ENCODE measurements at places on chromosomes 3 and 15. TPM values are rescaled to one million over a fixed set of nuclear protein-coding genes. Genes with fewer than 3 reads are reported as not detected.

AMOTL2 gene
- not detected for total RNA-seq

LZTFL1 gene
- total RNA-seq = 4.3 TPM

MST1 gene
- total RNA-seq = 7.6 TPM

SLC27A2 gene
- total RNA-seq = 75.4 TPM

SLITRK3 gene
- not detected for total RNA-seq

MLF1 gene
- 0.50 TPM for total RNA-seq

CELSR3 gene
- total RNA-seq = 15.2 TPM

FAM107A gene
- total RNA-seq = not detected

XPC gene
- 29.7 TPM for total RNA-seq

CD200 gene
- total RNA-seq = 144 TPM

SHC4 gene
- total RNA-seq = 21.2 TPM

CD96 gene
- 60.5 TPM for total RNA-seq

DNA sequence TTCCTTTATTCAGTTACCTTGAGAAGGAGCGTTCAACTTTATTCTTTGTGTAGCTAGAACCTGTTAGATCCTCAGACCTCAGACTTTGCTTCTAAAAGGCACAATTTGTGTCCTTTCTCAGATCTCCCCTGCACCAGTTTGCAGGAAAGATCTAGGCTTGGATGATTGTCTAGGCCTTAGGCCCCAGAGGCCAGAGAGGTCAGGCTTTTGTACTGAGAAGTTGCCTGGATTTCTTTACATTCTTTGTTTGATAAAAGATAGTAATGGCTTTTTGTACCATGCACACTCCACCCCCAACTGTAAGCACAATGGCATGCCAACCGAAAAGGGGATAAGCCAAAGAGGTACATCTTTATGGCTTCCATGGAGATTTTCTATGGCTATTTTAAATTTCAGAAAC is 719.6 kb upstream of the NR2F2 start:
- DNase-seq = no peak

GRCh38 chr3:181698263-181698954 is 13.3 kb upstream of the SOX2 start:
- DNase-seq = no peak

DNA sequence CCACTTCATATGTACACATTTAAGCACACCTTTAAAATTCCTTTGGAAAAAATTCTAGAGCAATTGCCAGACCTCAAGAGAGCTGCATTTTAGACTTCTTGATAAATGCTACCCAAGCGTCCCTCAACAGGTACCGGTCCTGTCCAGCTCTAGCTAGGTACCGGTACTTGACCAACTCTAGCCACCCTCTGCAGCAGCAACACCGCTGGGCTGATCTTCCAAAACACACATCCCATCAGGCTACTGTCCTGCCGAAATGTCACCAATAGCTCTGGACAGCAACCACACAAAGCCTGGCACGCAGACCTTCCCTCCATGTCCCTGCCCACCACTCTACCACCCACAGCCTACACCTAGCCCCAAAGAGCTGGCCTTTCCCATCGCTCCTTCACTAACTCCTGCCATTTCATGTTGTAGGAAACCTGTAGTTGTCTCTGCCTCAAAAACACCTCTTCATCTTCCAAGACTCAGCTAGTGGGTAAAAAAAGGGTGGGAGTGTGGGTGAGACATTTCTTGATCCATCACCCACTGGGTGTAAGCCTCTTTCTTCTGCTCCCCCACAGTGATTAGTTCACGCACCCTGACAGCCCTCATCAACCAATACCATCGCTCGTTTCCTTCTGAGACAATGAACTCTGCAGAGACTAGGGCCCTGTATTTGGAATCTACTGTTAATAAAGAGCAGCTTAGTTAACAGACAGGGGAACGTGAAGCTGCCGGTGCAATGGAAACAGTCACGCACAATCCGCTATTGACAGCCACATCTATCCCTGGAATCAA is 6.8 kb downstream of the CHSY1 start:
- DNase-seq = no peak

GRCh38 chr3:155313300-155313699 is 19.8 kb upstream of the STRIT1 start:
- no peak for DNase-seq

GRCh38 chr3:135891121-135891520 is 74.4 kb upstream of the PPP2R3A start:
- DNase-seq = no peak

- no peak for DNase-seq
Measured at GRCh38 chr3:130700541-130700940, 46.1 kb downstream of the PIK3R4 start.

GRCh38 chr3:194987571-194988494 is 283.1 kb downstream of the XXYLT1 start:
- no peak for DNase-seq

GRCh38 chr15:69997813-69998212 is 99.9 kb downstream of the TLE3 start:
- DNase-seq = no peak

DNA sequence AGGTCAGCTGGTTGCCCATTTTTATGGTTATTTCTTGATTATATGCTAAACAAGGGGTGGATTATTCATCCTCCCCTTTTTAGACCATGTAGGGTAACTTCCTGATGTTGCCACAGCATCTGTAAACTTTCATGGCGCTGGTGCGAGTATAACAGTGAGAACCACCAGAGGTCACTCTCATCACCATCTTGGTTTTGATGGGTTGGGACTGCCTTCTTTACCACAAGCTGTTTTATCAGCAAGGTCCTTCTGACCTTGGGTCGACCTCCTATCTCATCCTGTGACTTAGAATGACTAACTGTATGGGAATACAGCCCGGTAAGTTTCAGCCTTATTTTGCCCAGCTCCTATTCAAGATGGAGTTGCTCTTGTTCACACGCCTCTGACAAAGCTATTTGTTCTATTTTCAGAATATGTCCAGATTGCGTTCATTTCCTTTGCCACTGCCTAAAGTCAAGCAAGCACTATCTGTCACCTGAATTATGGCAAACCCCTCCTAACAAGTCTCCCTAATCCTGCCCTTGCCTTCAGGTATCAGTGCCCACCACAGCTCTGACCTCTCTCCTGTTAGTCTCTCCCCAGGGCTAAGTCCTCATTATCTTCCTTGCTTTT is 308.5 kb downstream of the ROBO2 start:
- no peak for DNase-seq

DNA sequence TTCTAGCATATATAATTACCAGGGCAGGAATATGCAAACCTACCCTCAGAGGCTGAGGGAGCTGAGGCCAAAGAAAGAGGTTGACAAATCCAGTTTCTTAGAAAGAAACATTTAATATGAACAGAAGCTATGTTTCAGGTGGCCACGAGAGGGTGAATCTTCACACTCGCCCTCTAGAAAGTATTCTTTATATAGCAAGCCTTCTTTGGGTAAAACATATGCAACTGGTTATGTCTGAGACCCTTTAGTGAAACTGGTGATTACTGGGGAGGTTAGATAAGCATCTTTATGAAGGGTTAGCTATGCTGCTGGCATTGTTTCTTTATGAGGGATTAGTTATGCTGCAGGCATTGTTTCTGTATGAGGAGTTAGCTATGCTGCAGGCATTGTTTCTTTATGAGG is 50.7 kb upstream of the GOLGA6L2 start:
- no peak for DNase-seq

DNA sequence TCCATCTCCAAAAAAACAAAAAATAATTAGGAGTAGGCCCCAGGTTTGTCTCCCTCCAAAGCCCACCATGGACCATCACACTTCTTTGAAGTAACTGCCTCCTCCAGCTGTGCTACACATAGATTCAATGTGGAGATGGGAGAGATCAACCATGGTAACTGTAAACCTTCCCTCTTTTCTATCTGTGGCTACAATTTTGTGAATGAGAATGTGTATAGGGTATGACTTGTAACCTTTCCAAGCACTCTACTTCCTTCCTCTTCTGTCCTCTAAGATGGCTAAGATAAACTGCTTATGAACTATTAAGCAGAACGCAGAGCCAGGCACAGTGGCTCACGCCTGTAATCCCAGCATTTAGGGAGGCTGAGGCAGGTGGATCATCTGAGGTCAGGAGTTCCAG is 55.5 kb upstream of the ATP11B start:
- DNase-seq = no peak

DNA sequence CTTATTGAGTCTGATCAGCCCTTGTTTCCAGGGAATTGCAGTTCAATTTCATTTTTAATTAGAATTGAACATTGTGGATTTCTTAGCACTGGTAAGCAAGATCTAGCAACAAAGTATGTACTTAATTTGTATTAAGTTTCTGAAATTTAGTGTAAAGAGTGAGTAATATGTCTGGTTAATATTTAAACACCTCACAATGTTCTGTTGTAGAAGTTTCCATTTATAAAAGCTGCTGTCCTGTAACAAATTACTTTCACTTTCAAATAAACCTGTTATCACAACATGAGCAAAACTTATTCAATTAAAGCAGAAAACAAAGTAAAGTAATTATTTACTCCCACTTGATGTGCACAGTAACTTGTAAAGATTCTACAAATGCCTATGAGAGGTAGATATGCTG is 448.5 kb downstream of the NAALADL2 start:
- no peak for DNase-seq

DNA sequence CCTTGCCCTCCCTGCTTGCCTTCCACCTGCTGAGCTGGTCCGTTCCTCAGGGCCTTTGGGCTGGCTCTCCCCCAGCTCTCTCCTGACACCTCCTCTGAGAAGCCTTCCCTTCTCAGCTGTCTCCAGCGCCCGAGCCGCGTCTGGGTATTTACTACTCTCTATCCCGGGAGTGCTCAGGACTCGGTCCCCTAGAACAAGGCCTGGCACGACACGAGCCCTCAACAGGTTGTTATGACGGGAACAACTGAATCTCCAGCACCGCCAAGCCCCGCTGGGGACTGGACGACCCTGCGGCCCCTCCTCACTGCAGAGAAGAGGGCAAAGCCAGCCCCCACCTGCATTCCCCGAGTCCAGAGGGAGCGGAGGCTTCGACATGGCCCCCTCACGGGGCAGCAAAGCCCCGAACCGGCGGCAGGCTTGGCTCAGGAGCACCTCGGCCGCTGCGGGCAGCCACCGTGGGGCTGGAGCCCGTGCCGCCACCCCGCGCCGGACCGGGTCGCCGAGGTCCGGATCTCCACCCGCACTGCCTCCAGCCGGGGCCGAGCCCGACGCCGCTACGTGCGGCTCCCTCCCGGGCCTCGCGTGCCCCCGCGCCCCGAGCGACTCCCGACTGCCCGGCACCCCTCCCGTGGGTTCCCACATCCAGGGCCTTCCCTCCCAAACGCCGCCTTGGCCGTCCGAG is 792 bp downstream of the TPRA1 start:
- DNase-seq = peak; percentile 75

- DNase-seq = no peak
Measured at GRCh38 chr3:113601240-113601639, 68.9 kb downstream of the SIDT1 start.

GRCh38 chr15:29051422-29051821 is 165.6 kb downstream of the APBA2 start:
- DNase-seq = no peak

- DNase-seq = peak; percentile 92
Measured at GRCh38 chr15:77002954-77003912, 8.3 kb downstream of the PSTPIP1 start.

DNA sequence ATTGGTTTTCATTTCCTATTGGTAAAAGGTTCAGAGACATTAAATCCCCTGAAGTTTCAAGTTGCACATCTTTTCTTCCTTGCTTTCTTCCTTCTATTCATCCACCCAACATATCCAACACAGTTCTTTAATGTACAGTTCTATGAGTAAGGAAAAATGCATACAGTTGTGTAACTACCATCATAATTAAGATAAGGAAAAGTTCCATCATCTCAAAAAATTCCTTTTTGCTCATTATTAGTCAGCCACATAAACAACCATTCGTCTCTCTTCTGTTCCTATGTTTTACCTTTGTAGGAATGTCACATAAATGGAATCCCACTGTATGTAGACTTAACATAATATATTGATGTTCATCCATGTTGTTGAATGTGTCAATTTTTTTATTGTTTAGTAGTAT is 211.1 kb upstream of the ADAMTS9 start:
- DNase-seq = no peak

GRCh38 chr3:112689385-112689784 is 48.4 kb upstream of the CCDC80 start:
- no peak for DNase-seq

DNA sequence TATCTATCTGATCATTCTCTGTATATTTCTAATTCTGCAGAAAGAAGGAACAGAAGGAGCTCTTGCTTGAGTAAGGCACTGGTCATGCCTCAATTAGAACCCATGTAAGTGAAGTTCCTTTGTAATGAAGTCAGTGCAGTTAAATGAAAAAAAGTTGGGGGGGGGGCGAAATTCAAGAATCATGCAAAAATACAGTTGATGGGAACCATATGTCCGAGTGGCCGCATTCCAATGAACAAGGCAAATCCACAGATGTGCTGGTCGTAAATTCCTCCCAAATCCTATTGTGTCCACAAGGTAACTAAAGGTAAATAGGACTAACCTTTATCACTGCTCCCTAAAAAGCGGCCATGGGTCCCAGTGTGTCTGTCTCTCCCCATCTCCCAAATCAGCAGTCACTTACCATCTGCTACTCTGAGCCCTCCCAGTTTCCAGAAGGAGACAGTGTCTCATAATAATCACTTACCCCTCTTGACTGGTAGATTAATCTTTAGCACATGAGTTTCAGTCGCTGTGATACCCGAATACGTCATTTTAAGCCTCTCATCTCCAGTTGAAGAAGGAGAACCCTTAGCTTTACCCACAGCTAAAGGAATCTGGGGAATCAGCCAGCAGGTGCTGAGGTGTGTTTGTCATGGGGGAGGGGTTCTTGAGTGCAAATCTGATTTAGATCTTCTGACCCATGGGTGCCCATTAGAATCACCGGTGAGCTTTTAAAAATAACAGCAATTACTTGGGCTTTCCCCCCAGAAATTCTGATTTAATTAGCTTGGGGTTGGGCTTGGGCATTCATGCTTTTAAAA is 56.3 kb upstream of the EPHB3 start:
- DNase-seq = no peak

- DNase-seq = peak; percentile 87
Measured at GRCh38 chr3:192444096-192444790, 283.1 kb downstream of the FGF12 start.

- DNase-seq = peak; percentile 93
Measured at GRCh38 chr15:44536302-44536961, 515 bp upstream of the EIF3J start.

- no peak for DNase-seq
Measured at GRCh38 chr15:63460210-63461155, 43.9 kb upstream of the USP3 start.

GRCh38 chr3:46293991-46294833 is 52.0 kb downstream of the CCR3 start:
- DNase-seq = peak; percentile 77

- DNase-seq = no peak
Measured at GRCh38 chr3:178260887-178261565, 275.2 kb upstream of the KCNMB2 start.
